ENCODE measurements at places on chromosomes 3 and 15.
A peak's percentile ranks its signal among the peaks of the same experiment; 100 is the strongest.

- no peak for DNase-seq
Observed at GRCh38 chr3:177041730-177042551, 155.3 kb downstream of the TBL1XR1 start.

- DNase-seq = no peak
Observed at GRCh38 chr3:122786066-122786465, 7.6 kb downstream of the HSPBAP1 start.

- peak; percentile 24 for DNase-seq
Observed at GRCh38 chr15:97504031-97504792, 456.3 kb upstream of the ARRDC4 start.

DNA sequence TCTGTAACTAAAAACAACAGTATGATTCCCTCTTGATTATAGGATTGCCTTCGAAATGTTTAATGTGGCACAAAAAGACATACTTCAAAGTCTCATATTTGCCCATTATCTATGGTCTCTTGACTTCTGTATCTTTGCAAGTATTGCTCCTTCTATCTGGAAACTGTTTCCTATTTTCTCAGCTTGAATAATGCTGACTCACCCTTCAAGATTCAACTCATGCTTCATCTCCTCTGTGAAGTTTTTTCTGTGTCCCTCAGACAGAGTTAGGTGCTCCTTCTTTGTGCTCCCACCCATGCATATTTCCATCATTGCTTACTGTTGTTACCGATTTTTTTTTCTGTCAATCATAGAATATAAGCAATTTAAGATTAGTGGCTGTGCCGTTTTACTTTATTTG, 192.8 kb upstream of the ROBO1 start:
- DNase-seq = no peak

GRCh38 chr3:44076221-44076829, 165.4 kb upstream of the TOPAZ1 start:
- DNase-seq = no peak

- DNase-seq = no peak
Observed at GRCh38 chr15:77804210-77804609, 171.5 kb upstream of the LINGO1 start.

DNA sequence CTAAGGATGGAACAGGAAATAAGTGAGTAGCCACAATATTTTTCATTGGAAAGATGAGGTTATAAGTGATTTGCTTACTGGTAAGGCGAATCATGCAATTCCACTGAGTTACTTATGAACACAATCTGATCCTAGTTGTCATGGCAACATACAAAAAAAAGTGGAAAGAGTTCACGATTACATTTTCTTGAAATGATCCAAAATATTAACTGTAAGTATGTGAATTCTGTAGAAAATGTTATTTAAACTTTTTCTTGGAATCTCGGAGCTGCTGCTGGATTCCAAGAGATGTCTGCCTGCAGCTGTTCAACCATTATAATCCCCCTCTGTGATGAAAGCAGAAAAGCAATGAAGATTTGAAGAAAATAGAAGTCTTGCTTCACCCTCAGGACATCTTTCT, 120.5 kb downstream of the KBTBD8 start:
- no peak for DNase-seq

- peak; percentile 38 for DNase-seq
Observed at GRCh38 chr3:132730891-132731580, 8.8 kb upstream of the NPHP3 start.

DNA sequence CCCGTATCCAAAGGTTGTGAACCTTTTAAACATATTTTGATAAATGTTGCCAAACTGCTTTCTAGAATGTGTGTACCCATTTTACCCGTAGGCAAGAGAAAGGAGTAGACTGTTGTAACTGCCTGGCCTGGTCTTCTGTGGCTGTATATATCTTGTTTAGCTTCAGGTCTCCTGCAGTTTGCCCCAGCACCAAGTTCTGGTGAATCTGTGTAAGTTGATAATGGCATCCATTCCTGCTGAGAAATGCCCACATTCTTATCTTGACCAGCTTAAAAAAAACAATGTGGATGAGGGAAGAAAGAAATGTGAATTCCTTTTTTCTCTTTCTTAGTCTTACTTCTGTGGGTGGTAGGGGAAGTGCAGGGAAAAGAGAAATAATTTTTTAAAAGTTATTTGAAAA, 53.3 kb upstream of the TLE3 start:
- no peak for DNase-seq

DNA sequence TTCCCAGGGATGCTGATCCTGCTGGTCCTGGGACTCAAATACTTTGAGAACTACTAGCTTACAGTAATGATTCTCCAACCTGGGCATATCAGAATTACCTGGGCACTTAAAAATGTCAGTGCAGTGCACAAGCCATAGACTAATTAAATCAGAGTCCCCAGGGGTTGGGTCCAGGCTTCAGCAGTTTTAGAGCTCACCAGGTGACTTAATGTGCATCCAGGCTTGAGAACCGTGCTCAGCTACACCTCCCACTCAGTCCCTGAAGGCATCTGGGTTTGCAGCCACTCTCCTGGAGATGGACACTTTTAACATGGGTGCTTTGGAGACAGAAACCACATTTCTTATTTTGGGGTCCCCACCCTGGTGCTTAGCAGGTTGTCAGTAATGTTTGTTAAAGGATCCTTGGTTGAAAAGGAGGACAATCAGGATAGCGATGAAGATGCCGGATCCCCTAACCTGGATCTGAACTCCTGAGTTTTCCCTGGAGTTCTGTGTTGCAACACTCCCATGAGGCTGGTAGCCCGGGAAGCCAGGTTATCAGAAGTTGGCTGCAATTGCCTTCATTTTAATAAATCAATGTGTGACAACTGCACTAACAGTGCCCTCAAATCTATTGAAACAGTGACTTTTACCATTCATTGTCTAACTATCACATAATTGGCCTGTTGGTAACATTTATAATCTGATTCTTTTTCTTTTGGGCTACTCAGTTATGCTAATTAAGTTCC, 48.1 kb downstream of the BFSP2 start:
- DNase-seq = no peak

- no peak for DNase-seq
Observed at GRCh38 chr15:75695634-75696310, 16.9 kb downstream of the CSPG4 start.

GRCh38 chr3:112456147-112456546, 43.1 kb downstream of the BTLA start:
- DNase-seq = no peak

DNA sequence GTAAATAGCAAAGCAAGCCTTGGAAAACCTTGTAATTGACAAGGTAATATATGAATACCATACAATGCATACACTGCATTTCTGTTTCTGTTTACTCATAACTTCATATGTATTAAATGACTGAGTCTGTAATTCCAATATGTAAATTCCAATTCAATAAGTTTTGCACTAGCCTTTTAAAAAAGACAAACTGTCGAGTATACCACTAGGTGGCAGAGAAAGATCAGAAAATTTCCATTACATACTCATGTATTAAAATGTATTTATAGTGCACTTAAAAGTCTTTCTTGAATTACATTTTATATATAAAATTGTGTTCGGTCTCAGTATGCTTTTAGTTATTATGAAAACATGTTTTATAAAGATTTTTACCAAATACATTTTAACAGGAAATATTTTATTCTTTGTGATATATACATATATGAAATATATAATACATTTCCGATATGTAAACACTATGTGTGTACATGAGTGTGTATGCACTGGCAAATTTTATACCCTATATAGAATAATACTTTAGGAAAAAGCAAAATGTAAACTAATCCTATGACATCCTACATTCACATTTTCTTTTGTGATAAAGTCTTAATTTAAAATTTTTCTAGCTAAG, 216.8 kb downstream of the VGLL3 start:
- no peak for DNase-seq

GRCh38 chr3:30776186-30776815, 118.2 kb downstream of the GADL1 start:
- no peak for DNase-seq

- no peak for DNase-seq
Observed at GRCh38 chr3:102670986-102671385, 236.2 kb downstream of the ZPLD1 start.

GRCh38 chr3:48233542-48233941, 7.4 kb upstream of the ZNF589 start:
- no peak for DNase-seq

DNA sequence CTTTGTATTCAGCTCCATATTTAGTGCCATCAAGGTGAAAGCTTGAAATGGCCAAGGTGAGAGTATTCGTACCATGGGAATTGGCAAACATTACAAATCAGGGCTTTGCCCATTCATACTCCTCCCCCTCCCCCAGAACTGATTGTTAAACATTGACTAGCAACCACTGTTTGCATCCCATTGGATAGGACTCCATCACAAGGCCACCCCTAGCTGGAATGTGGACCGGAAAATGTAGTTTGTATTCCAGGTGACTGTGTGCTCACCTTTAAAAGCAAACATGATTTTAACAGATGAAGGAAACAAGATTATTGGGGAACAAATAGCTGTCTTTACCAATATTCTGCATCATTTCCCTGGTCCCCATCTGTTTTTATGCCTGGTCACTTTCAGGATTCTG, 14.1 kb downstream of the ST3GAL6 start:
- no peak for DNase-seq

DNA sequence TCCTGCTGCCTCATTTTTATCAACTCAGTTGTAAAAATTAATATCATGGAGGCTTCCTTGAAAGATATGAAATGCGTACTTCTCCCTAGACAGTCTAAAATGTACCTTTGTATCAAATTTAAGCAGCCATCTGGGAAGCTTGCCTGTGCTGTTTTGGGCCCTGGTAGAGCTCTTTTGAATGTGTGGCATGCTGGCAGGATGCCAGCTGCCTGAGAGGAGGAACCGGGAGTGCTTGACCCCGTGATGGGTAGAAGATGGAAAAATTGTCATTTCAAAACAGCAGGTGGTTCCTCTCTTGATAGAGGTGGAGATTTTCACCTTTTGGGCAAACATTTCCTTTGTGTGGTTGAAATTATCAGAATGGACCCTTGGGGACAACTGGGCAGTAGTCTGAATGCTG, 245.3 kb downstream of the RPLP1 start:
- DNase-seq = no peak

- no peak for DNase-seq
Observed at GRCh38 chr15:85727068-85727467, 67.7 kb downstream of the KLHL25 start.
